ENCODE measurements at places on chromosomes 5 and 9. TPM values are rescaled to one million over a fixed set of nuclear protein-coding genes. Genes with fewer than 3 reads are reported as not detected.

DDX41 gene
- polyA plus RNA-seq = 105 TPM

CEL gene
- polyA plus RNA-seq = 2.8 TPM

CDKN2B gene
- polyA plus RNA-seq = 0.23 TPM

MEGF10 gene
- 1.1 TPM for polyA plus RNA-seq

NOP16 gene
- 25.4 TPM for polyA plus RNA-seq

MCC gene
- 31.6 TPM for polyA plus RNA-seq

LECT2 gene
- 2.1 TPM for polyA plus RNA-seq

PDLIM4 gene
- polyA plus RNA-seq = 11.0 TPM

FGD3 gene
- polyA plus RNA-seq = 5.2 TPM

NIM1K gene
- 0.61 TPM for polyA plus RNA-seq

SLC25A46 gene
- 51.5 TPM for polyA plus RNA-seq

INSL6 gene
- polyA plus RNA-seq = 0.21 TPM

DNAI1 gene
- polyA plus RNA-seq = 1.6 TPM

OMD gene
- 1.5 TPM for polyA plus RNA-seq

SPATA31A3 gene
- polyA plus RNA-seq = not detected

TNC gene
- 463 TPM for polyA plus RNA-seq

PCDH12 gene
- 16.1 TPM for polyA plus RNA-seq

ZNG1E gene
- 76.8 TPM for polyA plus RNA-seq

MYOT gene
- polyA plus RNA-seq = 1.4 TPM

KIF4B gene
- 0.33 TPM for polyA plus RNA-seq

- no peak for DNase-seq
These were observed 204.0 kb downstream of the DAB2IP start for GRCh38 chr9:121855476-121855875.

DNA sequence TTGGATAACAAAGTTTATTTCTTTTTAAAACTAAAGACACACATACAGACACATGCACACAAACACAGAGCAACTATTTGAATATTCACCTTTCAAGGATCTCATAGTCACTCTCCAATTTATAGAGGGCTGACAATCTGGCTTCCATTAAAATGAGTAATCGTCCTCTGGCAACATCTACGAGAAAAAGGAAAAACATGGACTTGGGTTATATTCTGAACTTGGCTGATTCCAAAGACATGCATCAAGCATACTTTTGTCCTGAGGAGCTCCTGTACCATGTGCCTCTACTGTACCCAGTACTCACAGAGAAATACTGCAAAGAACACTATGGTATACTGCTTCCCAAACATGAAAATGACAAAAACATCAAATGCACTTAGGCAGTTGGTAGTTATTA is 15.4 kb downstream of the IARS1 start:
- DNase-seq = no peak

DNA sequence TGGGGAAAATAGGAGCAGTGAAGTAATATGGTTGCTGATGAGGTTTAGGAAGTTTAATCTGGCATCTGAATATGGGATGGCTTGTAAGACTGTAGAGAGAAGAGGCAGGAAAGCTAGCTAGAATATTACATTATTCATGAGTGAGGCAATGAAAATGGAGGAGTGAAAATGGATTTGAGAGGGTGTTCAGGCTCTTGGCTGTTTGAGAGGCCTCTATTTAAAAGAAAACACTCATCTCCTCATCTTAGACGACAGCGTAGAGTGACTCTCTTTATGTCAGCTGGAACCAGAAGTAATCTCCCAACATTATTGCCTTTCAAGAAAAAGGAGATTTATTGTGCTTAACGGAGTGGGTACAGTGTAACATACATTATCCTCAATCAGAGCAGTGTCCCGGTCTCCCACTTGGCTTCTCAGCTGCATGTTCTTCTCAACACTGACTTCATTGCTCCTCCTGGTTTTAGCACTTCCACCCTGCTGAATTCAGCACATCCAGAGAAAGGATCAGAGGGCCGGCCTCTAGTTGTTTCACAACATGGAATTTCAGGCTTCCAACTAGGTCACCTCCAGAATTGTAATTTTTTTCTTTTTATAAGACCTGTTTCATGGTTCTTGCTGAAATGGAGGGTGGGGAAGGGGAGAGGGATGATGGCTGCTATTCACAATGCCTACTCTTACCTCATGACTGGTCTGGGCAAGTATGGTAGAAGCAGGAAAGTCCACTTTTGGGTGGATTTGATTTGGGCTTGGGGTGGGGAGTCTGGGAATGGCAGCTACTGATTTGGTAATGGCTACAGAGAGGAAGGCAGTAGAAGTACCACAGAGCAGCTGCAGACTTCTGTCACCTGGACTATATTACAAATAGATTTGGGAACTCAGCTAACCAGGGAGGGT is 52.9 kb upstream of the KIAA1958 start:
- no peak for DNase-seq

- no peak for DNase-seq
These were observed 85.6 kb downstream of the SLC28A3 start for GRCh38 chr9:84254972-84255371.

DNA sequence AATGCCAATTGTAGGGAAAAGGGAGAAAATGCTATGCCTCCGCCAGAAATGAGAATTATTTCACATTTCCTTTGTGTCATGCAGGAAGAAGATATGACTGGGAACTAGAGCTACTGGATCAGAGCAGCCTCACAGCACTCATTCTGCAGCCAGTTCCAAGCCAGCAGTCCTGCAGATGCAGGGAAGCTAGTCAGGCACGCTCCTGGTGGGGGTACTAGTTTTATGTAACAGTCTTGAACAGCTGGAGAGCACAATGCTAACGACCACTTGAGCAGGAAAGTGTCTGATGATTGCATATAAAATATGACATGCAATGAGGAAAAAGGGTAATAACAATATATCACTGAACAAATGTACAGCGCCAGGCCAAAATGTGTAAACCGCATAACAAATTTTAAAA is 21.7 kb downstream of the CDH10 start:
- no peak for DNase-seq

DNA sequence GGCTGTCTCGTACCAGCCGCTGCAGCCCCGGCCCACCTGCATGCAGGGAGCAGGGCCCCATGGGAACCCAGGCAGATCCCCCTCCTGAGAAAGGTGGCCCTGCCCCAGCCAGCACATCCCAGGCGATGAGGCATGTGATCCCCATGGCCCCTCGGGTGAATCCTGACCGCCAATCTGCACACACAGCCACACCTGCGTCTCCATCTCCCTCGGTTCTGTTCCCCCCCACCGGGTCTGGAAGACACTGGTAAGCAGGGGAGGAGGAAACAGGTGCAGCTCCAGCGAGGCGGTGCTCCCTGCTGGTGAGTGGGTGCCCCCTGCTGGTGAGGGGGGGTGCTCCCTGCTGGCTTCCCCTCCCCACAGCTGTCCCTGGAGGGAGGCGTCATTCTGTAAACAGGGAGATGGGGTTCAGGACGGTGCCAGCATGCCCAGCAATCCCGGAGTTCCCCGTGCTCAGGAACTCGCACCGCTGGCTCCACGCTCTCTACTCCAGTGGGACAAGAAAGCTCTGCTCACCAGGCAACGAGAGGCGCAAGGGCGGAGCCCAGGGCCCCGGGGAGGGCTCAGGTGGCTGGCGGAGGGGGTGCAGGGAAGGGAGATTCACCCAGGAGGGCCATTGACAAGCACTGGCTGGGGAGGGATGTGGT is 28.4 kb upstream of the SLC12A7 start:
- no peak for DNase-seq

GRCh38 chr5:167509076-167509475 is 782.4 kb upstream of the WWC1 start:
- no peak for DNase-seq

- DNase-seq = no peak
These were observed 7.5 kb downstream of the NR2F1 start for GRCh38 chr5:93590493-93590892.

- no peak for DNase-seq
These were observed 465.6 kb upstream of the KIF2A start for GRCh38 chr5:61840361-61840760.

DNA sequence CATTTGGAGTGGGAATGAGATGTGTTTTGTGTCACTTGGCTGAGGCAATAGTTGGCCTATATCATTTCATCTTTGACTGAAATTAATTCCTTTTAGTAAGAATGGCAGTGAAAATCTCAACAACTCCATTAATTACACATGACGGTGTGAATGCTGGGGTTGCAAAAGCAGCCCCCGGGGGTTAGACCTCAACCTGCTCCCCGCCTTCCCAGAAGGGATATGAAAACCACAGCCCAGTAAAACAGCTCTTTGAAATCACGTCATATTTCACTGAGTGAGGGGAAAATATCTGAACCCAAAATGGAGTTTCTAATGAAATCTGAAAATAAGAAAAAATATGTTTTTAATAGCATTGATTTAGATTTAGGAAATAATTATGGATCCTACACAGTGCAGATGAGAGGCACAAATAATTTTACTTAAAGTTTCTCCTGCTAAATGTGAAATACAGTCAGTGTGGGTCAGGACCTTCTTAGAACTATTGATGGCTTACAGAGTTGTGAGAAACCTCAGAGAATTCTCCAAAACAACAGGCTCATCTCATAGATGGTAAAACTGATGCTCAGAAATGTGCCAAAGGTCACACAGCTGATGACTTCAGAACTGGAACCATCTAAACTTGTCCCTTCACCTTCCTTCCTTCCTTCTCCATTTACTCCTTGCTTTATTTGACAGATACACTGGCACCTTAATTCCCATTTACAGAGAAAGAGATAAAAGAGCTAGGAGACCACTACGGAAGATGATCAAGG is 96.5 kb downstream of the SPOCK1 start:
- no peak for DNase-seq

- DNase-seq = no peak
These were observed 685 bp downstream of the SLC24A2 start for GRCh38 chr9:19788152-19788551.

- DNase-seq = no peak
These were observed 63.6 kb downstream of the ARHGAP26 start for GRCh38 chr5:142833517-142834449.

DNA sequence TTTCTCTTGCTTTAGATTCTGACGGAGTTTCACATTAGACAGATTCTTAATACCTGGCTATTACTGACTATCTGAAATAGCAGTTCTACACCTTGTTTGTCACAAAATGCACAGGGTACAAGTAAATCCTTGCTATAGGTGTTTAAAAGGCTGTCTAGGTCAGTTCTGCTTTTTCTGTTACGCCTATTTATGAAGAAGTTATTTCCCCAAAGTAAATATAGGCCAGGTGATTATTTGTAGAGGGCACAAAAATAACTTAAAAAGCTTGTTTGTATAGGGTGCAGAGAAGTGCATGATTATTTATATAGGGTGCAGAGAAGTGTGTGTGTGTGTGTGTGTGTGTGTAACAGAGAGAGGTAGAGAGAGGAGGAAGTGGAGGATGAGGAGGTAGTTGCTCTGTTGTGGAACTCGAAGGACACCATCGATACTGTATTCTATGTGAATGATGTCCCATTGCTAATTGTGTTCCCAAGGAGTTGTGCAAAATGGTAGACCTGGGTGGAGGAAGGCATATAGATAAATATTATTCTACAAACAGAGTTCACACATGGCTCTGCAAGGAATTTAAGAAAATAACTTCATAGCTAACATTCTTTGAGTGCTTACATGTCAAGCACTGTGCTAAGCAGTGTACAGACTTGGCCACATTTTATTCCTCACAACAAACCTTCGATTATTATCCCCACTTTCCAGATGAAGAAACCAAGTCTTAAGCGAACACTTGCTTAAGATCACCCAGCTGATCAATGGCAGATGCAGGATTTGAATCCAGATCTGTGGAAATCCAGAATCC is 96.3 kb upstream of the EQTN start:
- DNase-seq = no peak

- DNase-seq = no peak
These were observed 21.5 kb upstream of the GPR21 start for GRCh38 chr9:123011878-123012528.

DNA sequence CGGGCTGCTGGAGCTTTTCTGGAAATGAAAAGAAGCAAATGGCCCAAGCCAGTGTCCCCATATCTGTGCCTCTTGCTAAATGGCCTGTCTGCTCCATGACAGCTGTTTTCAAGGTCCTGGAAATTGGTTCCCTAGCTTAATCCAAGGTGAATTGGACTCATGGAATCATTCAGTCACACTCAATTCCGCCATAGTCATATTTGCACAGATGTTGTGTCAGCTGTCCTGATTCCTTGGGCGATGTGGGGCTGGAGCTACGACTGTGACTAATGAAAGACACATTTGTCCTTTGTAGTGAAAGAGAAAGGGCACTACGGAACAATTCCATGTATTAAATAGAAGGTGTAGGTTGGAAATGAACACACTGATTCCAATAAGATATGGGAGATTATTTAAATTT is 102.9 kb upstream of the MEGF10 start:
- DNase-seq = no peak

- no peak for DNase-seq
These were observed 182.6 kb upstream of the TBCA start for GRCh38 chr5:77958642-77959330.

GRCh38 chr5:32628049-32628844 is 42.9 kb downstream of the SUB1 start:
- DNase-seq = no peak

DNA sequence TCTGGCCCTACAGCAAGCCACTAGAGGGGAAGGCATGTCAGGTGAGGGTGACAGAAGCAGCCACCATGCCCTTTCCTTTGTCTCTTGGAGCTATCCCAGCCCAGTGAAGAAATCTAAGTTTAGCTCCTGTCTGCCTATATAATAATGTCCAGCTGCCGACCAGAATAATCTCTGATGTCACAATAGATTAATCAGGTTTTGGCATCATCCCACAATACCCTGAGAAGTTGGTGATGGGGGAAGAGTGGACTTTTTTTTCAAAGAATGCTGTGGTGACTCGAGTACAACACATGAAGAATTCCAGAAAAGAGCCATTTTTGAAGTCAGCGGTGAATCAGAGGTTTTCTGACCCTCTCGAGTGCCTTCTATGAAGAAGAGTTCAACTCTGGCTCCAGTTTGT is 1.7 kb upstream of the TSLP start:
- no peak for DNase-seq
